Left forelimb (tissue), 1 donor: ENCODE measurements at places on chromosomes 6 and 20.

- no peak for DNase-seq
Observed at GRCh38 chr6:40882323-40882997, 156.6 kb downstream of the UNC5CL start.

GRCh38 chr20:61120595-61121515 lies 131.2 kb upstream of the CDH4 start:
- DNase-seq: no peak

- DNase-seq: no peak
Observed at GRCh38 chr6:21180155-21180554, 413.4 kb upstream of the SOX4 start.

DNA sequence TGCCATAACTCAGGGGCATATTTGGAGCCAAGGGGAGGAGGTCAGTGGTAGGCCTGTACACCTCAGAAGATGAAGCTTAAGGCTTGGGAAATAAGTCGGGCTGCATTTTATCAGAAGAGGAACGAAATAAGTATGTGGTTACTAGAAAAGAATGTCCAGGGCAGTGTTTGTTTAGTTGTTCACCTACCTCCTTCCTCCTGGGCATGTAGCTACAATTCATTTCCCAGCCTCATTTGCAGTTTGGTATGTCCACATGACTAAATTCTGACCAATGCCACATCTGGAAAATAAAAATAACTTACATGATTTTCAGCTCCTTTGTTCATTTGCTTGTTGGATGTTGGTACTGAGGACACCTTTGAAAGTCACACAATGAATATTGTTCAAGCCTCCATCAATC lies 294.5 kb upstream of the RGS17 start:
- no peak for DNase-seq

- no peak for DNase-seq
Observed at GRCh38 chr6:11589261-11589660, 51.7 kb downstream of the TMEM170B start.

GRCh38 chr6:167113935-167114910 lies 8.7 kb upstream of the CCR6 start:
- DNase-seq: no peak

GRCh38 chr6:140774080-140774505 lies 1358.6 kb upstream of the GJE1 start:
- no peak for DNase-seq

- DNase-seq: no peak
Observed at GRCh38 chr6:125294925-125295324, 6.8 kb downstream of the HDDC2 start.

DNA sequence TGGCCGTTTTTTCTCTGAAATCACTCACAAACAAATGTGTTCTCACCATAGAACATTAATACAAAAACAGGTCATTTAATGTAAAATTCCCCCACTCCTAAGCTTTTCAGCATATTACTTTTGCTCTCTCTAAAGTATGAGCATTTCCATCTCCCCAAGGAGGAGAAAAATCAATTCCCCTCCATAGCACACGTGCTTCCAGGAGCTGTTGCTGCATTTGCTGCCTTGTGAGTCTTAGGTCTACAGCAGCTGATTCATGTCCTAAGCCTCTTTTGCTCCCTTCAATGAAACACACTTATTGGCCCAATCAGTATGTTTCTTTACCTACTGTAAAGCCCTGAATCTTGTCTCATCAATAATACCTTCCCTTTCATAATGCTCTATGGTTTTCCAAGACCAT lies 6.4 kb upstream of the COL9A1 start:
- DNase-seq: no peak

GRCh38 chr6:146859795-146860495 lies 261.2 kb downstream of the ADGB start:
- no peak for DNase-seq

DNA sequence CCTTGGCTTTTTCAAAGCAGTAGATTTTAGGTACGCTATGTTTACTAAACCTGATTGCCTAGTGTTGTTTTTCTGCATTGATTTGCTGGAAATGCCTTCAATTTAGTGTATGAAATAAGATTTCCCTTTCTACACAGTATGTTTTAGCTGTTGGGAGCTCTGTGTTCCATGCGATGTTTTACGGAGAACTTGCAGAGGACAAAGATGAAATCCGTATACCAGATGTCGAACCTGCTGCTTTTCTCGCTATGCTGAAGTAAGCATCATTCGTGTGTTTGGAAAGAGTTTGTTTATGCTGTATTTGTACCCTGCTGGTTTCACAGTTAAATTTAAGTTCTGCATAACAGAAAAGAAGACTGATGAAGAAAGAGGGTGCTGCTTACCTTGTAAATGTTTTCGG lies 1.9 kb downstream of the BTBD3 start:
- no peak for DNase-seq

GRCh38 chr20:18973529-18974173 lies 160.1 kb downstream of the SCP2D1 start:
- DNase-seq: no peak

GRCh38 chr6:34445313-34445860 lies 19.5 kb upstream of the RPS10 start:
- DNase-seq: no peak

DNA sequence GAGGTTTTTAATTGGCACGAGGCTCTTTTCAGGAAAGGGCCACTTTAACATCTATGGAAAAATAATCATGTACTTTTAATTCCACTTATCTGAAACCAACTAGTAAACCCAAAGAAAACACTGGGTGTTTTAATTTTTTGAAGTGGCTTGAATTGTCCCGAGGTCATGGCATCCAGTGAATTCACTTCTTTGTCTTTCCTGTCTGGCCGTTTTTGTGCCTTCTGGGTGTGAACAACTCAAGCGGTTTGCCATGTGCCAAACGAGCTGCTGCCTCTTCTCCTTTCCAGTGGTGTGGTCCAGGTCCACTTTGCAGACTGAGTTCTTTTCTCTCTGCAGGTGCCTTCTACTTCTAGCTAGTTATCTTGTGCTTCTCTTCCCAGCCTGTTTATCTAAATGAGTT lies 117.5 kb downstream of the PLCB4 start:
- DNase-seq: no peak

- DNase-seq: no peak
Observed at GRCh38 chr6:37943436-37944058, 124.0 kb downstream of the ZFAND3 start.
